Effector memory CD4-positive, alpha-beta T cell (primary cell): ENCODE measurements at places on chromosomes 2 and 18.

DNA sequence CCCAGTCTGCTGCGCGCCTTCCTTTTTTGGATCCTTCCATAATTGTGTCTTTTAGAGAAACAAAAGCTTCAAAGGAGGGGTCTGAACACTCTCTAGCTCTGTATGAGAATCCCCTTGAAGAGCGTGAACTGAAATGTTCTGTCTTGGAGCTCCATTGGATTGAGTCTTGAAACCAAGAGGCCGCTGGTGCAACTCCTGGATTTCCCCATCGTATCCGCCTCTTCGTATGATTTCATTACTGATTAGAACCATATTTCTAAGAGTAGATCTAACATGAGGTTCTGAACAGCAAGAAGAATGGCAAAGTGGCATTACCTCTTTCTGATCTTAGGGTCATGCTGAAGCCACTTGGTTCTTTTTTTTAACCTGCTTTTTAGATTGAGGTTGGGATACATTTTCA lies 31.4 kb upstream of the NRP2 start:
- no peak for DNase-seq

GRCh38 chr2:14628901-14629300 lies 3.6 kb upstream of the LRATD1 start:
- DNase-seq = no peak

GRCh38 chr2:187719510-187719909 lies 165.3 kb upstream of the TFPI start:
- DNase-seq = no peak

DNA sequence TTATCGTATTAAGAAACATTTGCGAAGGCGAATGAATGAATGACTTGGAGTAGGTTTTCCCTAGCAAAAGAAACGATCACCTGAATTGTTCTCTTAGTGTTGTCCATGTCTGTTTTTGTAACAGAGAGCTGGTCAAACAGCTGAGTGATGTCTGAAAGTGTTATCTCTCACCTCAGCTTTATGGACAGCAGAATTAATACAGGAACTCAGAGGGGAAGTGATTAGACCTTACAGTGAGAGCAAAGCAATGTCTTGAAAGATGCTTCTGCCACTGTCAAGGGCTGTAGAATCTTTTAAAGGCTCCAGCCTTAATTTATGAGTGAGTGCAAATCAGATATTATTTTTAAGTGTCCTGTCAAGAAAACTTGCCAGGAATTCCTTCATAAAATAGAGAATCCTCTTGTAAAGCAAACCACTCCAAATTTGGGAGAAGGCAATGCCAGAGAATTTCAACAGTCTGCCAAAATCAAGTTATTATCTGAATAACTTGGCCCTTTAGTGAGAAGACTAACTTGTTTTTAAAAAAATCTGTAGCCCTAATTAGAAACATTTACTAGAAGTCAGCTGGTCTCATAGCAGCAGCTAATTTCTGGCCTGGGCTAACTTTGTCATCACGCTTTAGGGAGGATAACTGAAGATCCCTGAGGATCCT lies 60.7 kb downstream of the CDC42EP3 start:
- no peak for DNase-seq

- DNase-seq = no peak
Measured at GRCh38 chr18:54878659-54879358, 50.5 kb downstream of the RAB27B start.

DNA sequence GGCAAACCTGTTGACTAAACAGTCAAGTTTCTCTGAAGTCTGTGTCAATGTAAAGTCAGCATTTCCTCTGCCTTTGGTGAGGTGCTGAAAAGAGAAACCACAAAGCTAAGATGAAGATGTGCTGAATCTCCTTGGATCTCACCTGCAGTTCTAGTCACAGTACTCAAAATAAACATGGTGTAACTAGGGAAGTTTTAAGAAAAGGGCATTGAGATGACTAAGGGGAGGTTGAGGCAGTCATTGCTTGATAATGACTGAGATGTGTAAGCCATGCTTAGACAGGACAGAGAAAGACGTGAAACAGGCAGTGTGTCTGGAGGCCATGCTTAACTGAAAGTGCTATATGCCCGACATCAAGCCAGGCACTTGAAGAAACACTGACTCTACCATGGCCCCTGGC lies 1010.0 kb upstream of the CELF4 start:
- no peak for DNase-seq

GRCh38 chr18:70019136-70019535 lies 71.5 kb upstream of the CD226 start:
- no peak for DNase-seq

DNA sequence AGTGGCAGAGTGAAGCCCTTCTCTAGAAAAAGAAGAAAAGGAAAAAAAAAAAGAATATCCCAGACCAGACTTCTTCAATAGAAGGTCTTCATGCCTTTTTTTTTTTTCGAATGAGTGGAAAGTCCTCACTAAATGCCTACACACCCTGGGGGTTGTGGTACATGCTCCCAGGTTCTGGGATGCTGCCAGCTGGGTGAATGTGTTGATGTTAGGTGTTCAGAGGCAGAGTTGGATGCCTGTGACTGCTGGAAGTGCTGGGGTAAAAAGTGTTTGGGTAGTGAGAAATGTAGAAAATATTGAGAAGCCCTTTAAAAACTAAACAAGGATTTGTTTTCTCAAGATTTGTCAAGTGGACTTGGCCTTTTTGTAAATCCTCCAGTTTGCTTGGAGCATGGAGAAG lies 318.6 kb downstream of the SLC4A3 start:
- no peak for DNase-seq

DNA sequence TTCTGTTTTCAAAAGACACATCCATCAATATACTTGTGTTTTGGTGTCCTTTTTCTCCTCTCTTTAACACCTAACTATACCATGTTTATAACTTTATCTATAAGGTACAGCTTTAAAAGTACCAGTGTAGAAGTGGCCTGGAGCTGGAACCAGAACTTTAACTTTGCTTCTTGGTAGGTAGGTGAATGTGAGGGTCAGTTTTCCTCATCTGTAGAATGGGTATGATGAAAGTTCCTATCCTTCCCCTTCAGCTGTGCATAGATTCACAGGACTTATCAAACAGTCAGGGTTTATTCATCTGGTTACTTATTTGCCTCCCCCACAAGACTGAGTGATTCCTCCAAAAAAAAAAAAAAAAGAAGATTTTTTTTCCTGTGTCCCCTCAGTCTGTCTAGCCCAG lies 12.7 kb downstream of the KCTD1 start:
- no peak for DNase-seq

DNA sequence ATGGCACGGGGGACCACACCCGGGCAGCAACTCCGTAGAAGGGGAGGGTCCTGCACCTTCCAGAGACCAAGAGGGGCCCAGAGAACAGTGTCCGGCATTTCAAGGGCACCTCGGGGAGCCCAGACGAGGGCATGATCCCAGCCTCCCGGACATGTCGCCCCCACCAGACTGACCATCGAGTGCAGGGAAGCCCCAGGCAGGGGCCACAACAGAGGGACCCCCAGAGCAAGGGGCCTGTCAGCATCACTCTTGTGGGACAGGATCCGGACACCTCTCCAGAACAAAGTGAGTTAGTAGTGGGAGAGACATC lies 50.4 kb upstream of the CTDP1 start:
- DNase-seq = no peak

- DNase-seq = no peak
Measured at GRCh38 chr2:241867776-241868420, 1.6 kb upstream of the RTP5 start.

- DNase-seq = no peak
Measured at GRCh38 chr2:181648478-181649155, 8.3 kb downstream of the CERKL start.

- no peak for DNase-seq
Measured at GRCh38 chr2:216695401-216695821, at the start of gene IGFBP5. IGFBP5 (minus strand) TSS chr2:216695549; CDS start chr2:216694775, 774 bp downstream.

DNA sequence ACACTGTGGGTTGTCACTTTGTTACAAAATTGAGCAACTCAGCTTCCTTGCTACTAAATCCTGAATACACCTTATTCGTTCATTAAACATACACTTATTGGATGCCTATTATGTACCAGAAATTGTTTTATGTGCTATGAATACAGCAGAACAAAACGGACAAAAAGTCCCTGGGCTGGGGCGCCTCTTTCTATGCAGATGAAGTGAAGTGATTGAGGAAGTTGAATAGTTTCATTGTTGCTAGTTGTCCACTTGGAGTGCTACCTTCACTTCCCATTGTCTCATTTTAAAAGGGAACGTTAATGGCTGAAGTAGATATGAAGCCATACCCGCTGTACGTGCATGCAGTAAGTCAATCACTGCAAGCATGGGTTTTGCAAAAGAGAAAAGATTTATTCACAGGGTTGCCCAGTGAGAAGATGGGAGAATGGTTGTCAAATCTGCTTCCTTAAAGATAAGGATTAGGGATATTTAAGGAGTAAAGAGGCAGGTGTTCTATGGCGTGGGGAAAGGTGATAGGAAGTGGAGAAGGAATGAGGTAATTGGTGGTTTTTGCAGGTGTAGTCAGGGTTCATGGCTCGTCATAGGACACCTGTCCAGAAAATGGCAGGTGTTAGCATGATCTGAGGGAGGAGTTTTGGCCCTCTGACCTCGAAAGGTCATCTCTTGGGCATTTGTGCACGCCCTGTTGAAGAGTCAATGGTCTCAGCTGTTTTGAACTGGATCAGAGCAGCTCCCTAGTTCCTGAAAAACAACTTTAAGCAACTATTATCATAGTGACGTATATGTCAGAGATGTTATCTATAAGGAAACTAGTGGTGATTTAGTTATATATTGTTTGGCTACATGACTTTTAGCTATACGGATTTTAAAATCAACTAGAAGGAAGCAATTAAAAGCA lies 23.5 kb downstream of the TRPM8 start:
- no peak for DNase-seq

GRCh38 chr2:43592443-43592842 lies 3.4 kb downstream of the THADA start:
- DNase-seq = no peak

- no peak for DNase-seq
Measured at GRCh38 chr18:22563164-22563583, 145.5 kb upstream of the CTAGE1 start.

- DNase-seq = no peak
Measured at GRCh38 chr18:5439986-5440696, 103.7 kb downstream of the EPB41L3 start.
